ENCODE measurements at places on chromosomes 1 and 21.

DNA sequence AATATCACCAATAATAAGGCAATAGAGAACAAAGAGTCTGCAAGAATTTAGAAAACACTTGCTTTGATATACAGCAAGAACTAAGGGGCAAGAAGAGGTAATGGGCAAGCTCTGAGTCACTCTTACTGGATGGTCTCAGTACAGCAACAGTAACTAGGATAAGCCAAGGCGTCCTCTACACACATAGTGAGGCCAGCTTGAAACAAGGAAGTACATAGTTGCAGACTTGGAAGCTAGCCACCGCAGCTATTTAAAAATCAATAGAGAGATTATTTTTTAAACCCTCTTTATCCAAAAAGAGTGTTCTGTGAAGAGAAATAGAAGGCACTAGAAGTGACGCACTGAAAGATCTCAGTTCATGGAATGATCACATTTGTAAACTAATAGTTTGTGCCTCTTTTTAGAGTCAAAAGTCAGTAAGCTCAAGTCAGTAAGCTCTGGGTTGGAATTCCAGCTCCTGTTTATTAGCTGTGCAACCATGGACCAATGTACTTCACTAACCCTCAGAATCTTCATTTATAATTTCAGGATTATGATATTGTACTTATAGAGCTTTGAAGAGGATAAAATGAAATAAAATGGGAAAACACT is 118.6 kb downstream of the AKT3 start:
- peaks cover 39% of the 10 kb centered on the region for H3K4me1 ChIP-seq
- DNase-seq: no peak
- H3K4me3 ChIP-seq: no peak overlapping the region
- no peaks in the 10 kb centered on the region for H3K27me3 ChIP-seq
- peaks cover 14% of the 10 kb centered on the region for H3K36me3 ChIP-seq

- peaks cover 38% of the 10 kb centered on the region for H3K36me3 ChIP-seq
- H3K27ac ChIP-seq: peak overlapping the region; percentile 53
- DNase-seq: no peak
- peaks cover 55% of the 10 kb centered on the region for H3K4me1 ChIP-seq
- H3K27me3 ChIP-seq: no peaks in the 10 kb centered on the region
- H3K4me3 ChIP-seq: peak overlapping the region; percentile 62
Observed at GRCh38 chr1:224430511-224431113, 4.0 kb downstream of the WDR26 start.

GRCh38 chr1:31691951-31692350 is 11.9 kb downstream of the COL16A1 start:
- no peak overlapping the region for H3K4me3 ChIP-seq
- no peaks in the 10 kb centered on the region for H3K4me1 ChIP-seq
- no peak overlapping the region for H3K27ac ChIP-seq
- no peaks in the 10 kb centered on the region for H3K36me3 ChIP-seq
- no peak for DNase-seq

- DNase-seq: no peak
- peaks cover 25% of the 10 kb centered on the region for H3K27me3 ChIP-seq
- H3K4me1 ChIP-seq: no peaks in the 10 kb centered on the region
- peaks cover 4% of the 10 kb centered on the region for H3K36me3 ChIP-seq
Observed at GRCh38 chr1:230814949-230815692, 53.2 kb downstream of the C1orf198 start.

- peak overlapping the region; percentile 70 for H3K27ac ChIP-seq
- peak; percentile 66 for DNase-seq
- H3K4me3 ChIP-seq: peak overlapping the region; percentile 56
Observed at GRCh38 chr1:9135073-9135836, 6.4 kb upstream of the GPR157 start.

- H3K27ac ChIP-seq: no peak overlapping the region
- peaks cover 42% of the 10 kb centered on the region for H3K27me3 ChIP-seq
- DNase-seq: no peak
- H3K36me3 ChIP-seq: peaks cover 4% of the 10 kb centered on the region
Observed at GRCh38 chr1:168134642-168135041, 2.1 kb downstream of the GPR161 start.

GRCh38 chr1:245306628-245307410 is 152.0 kb downstream of the KIF26B start:
- no peak overlapping the region for H3K4me3 ChIP-seq
- H3K27ac ChIP-seq: no peak overlapping the region
- H3K27me3 ChIP-seq: no peaks in the 10 kb centered on the region
- no peaks in the 10 kb centered on the region for H3K36me3 ChIP-seq

- no peaks in the 10 kb centered on the region for H3K27me3 ChIP-seq
- H3K27ac ChIP-seq: no peak overlapping the region
- no peak overlapping the region for H3K4me3 ChIP-seq
- no peaks in the 10 kb centered on the region for H3K36me3 ChIP-seq
Observed at GRCh38 chr1:58727364-58727763, 27.5 kb upstream of the MYSM1 start.

GRCh38 chr1:185537596-185537995 is 196.6 kb upstream of the HMCN1 start:
- H3K27me3 ChIP-seq: peaks cover 6% of the 10 kb centered on the region
- H3K4me1 ChIP-seq: no peaks in the 10 kb centered on the region
- no peak overlapping the region for H3K27ac ChIP-seq
- H3K36me3 ChIP-seq: no peaks in the 10 kb centered on the region
- DNase-seq: no peak

GRCh38 chr21:39281207-39281606 is 32.2 kb downstream of the BRWD1 start:
- H3K4me1 ChIP-seq: peaks cover 4% of the 10 kb centered on the region
- no peaks in the 10 kb centered on the region for H3K27me3 ChIP-seq
- H3K27ac ChIP-seq: no peak overlapping the region

- H3K4me3 ChIP-seq: no peak overlapping the region
- H3K27ac ChIP-seq: no peak overlapping the region
- H3K4me1 ChIP-seq: no peaks in the 10 kb centered on the region
- H3K27me3 ChIP-seq: no peaks in the 10 kb centered on the region
- H3K36me3 ChIP-seq: no peaks in the 10 kb centered on the region
Observed at GRCh38 chr1:95049935-95050334, 22.8 kb downstream of the ALG14 start.

Measured in stimulated activated naive B cell treated with anti-CD40 and anti-IgM and Interleukin-4, amounts not matched to agents 10 μg/mL and 1 μg/mL and 100 μg/mL, for 72 hours (primary cell).